Hindlimb muscle (tissue), 1 donor: ENCODE measurements at places on chromosomes 7 and 10.

DNA sequence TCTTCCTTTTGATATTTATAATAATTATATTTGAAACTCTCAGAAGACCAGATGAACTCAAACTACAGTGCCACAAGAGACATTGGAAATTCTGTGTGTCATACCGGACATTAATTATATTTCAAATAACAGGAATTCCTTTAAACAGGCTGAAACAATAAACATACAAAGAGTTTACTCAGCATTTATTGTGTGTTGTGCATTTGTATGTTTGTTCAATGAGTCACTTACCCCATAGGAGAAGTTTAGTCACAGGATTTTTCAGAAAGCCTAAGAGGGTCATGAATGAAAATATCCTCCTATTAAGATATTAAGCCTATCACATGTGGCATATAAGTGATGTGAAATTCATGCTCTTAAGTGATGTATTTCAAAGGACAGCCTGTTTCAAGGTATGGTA is 566.8 kb downstream of the CNTNAP2 start:
- DNase-seq = no peak

DNA sequence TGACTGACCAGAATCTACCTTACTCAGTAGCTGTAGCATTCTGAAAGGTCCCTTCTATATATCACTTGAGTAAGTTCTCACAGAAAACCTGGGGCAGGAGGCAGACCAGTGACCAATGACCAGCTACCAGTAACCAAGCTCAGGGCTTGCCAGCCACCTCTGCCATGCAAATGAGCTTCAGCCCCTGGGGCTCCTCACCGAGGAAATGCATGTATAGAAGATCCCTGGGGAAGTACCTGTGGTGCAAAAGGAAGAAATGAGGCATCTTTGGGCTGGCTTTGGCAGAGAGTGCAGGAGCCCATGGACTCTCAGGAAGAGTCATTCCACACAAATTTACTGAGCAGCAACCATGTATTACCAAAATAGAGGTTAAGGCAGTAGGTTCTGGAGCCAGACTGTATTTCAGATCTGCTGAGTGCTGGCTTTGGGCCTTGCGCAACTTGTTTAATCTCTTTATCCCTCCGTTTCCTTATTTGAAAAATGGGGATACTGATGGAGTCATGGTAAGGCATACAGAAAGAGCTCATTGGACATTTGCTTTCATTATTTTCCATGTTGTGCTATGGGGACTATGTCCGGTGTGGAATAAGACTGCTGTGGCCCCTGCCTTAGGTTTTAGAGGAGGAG is 41.1 kb upstream of the FAM204A start:
- DNase-seq = no peak

DNA sequence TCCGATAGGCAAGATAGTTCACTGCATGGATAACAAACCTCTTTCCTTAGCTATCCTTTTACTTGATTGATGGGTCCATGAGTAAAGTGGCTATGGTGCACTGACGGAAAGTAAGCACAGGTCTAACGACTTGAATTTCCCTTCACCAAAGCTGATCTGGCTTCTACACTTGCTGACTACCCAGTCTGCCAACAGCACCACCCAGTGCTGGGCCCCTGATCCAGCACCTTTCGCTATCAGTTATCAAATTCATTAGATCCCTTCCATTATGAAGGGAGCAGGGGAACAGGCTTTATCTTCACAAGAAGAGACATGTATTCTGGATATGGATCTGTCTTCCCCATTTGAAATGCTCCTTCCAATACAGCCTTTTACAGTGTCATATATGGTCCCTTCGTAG is 855.9 kb downstream of the GRID1 start:
- DNase-seq = no peak

- DNase-seq = no peak
Measured at GRCh38 chr10:116801658-116802057, 47.6 kb upstream of the ENO4 start.

DNA sequence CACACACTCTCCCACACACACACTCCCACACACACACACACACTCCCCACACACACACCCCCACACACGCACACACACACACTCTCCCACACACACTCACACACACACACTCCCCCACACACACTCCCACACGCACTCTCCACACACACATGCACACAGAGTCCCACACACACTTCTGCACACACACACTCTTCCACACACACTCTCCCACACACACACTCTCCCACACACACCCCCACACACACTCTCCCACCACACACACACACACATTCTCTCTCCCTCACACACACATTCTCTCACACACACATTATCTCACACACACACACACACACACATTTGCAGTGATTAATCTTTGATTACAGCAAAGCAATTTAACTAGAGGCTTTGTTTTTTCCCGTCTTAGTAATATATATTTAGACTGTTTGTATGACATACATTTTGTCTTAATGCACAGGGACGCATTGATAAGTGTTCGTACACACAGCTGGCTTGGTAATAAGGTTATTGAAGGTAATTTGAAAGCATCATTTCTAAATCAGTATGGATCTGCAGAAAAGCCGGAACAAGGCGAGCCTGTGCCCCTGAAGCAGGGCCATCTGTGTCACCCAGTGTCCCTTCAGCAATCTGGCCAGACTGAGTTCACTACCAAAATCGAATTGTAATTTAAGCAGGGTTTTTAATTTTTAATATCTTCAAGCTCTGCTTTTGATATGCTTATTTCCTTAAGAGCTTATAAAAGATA is 69.9 kb upstream of the SH2B2 start:
- no peak for DNase-seq

DNA sequence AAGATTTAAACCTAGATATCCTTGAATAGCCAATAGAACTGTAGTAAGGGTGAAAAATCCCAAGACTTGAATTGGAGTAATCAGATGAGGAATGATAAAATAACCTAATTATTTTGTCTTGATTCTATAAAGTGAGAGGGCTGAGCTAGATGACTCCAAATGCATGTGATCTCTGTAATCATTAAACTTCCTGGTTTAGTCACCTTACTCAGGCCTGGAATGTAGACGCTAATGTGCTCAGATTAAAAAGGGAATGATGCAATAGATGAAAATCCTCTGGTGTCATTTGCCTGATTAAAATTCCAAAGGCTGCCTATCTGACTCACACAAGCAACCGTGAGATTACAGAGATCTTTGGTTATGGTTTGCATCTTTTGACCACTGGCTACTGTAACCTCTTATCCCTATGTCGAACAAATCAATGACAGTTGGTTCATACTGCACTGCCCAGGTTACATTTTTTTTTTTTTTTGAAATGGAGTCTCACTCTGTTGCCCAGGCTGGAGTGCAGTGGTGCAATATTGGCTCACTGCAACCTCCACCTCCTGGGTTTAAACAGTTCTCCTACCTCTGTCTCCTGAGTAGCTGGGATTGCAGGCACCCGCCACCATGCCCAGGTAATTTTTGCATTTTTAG is 2.9 kb upstream of the HKDC1 start:
- no peak for DNase-seq

- no peak for DNase-seq
Measured at GRCh38 chr10:106863549-106863948, 301.0 kb downstream of the SORCS1 start.

DNA sequence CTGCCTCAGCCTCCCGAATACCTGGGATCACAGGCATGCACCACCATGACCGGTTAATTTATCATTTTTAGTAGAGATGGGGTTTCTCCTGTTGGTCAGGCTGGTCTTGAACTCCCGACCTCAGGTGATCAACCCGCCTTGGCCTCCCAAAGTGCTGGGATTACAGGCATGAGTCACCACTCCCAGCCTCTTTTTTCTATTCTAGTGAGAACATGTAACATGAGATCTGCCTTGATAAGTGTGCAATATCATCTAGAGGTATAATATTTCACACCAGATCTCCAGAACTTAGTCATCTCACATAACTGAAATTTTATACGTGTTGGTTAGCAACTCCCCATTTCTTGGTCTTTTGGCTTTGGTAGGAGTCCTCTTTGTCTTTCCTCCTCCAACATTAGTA is 656.9 kb downstream of the CNTNAP2 start:
- no peak for DNase-seq

- no peak for DNase-seq
Measured at GRCh38 chr10:123549761-123550454, 116.2 kb upstream of the GPR26 start.

DNA sequence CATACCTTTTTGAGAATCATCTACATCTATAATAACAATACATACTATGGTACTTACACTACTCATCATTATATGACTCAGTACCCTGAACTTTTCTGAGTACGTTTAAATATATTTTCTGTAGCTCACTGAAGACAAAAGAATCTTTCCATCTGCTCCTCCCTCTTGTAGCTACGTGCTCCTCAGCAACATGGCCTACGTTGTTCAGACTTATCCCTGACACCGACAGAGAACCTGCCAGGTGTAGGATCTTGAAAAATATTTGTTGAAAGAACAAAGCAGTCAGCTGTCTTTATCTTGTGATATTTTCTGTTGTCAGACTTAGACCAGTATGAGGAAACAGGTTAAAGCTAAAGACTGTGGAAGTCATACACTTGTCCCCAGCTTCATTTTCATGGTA is 356.0 kb upstream of the MYO3A start:
- no peak for DNase-seq
